ENCODE measurements at places on chromosomes 1 and 21. TPM values are rescaled to one million over a fixed set of nuclear protein-coding genes. Genes with fewer than 3 reads are reported as not detected.

Gene FCRL5
- not detected for total RNA-seq

Gene LCE2A
- total RNA-seq = not detected

DNA sequence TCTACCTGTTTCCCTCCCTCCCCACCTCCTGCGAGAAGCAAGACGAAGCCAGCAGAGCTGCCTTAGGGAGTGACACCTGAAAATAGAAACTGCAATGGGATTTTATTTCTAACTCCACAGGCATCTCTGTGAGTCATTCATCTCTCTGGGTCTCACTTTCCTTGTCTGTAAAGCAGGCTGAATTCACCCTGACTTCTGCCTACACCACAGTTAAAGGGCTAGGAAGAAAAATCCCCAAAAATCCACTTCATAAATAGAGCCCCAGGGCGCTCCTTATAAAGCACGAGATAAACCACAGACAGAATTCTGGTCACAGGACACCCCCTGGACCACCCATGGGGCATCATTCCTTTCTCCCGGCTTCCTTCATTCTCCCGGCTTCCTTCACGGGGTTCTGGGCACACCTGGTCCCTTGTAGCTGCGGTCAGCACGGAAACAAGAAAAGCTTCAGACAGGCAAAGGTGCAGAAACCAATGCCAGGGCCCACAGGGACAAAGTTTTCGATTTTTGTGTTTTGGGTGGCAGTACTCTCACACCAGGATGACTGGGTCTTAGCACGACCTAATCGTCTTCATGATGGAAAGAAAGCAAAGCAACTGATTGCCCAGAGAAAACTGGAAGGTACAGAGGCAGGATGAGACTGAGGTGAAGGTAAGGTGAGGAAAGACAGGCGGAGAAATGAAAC lies 2.8 kb upstream of the H6PD start:
- no peak for DNase-seq

Gene CRB1
- total RNA-seq = 0.36 TPM

GRCh38 chr1:176736015-176736414 lies 273.0 kb downstream of the PAPPA2 start:
- DNase-seq = no peak

DNA sequence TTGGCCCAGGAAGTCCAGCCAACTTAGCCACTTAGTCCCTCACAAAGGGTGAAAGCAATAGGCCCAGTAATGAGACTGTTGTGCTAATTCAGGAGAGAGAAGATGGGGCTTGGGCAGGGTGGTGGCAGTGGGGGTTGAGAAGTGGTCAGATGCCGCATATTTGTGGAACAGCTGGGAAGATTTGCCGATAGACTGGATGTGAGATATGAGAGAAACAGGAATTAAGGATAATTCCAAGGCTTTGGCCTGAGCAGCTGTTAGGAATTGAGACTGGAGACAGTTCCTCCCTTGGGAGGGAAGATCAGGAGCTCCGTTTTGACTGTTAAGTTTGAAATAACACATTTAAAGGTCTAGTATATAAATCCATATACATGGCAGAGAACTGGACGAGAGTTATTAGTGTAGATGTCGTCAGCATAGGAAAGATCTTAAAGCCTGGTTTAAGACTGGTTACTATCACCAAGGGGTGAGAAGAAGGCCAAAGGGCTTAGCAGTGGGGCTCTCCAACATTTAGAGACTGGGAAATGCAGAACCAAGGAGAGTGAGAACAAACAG lies 323.7 kb upstream of the FAM78B start:
- DNase-seq = no peak

DNA sequence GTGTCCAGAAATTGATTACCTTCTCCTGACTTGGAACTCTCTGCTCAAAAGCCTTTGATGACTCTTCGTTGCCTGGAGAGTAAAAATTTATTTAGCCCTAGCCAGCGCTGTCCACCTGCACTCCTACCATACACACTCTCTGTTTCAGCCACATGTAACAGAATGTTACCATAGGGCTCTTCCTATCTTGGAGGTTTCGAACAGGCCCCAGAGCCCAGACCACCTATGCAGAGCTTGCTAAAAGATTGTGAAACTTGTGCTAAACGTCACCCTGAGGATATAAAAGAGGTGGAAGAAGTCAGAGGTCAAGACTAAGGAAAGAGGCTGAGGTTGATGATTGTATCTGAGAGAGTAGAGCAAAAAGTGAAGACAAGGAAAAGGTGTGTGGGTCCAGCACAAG lies 237.0 kb upstream of the HOOK1 start:
- DNase-seq = no peak

GRCh38 chr1:210594605-210595004 lies 265.9 kb downstream of the HHAT start:
- DNase-seq = no peak

DNA sequence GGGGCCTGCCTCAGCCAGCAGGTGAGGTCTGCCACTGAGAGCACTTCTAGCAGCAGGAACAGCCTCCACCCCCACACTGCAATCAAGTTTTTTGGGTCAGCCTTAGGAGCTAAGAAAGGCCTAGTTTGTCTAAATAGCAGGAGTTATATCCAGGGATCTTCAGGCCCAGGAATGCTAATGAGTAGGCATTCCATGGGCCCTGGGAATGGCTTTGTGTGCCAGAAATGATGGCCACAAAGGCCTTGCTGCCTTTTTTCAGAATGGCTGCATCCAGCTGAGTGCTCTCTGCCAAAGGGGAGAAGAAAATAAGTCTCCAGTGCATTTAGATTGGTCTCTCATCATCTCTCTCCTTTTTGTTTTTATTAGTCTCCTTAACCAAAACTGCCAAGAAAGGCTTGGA lies 2.8 kb downstream of the MRTO4 start:
- DNase-seq = no peak

- DNase-seq = no peak
Observed at GRCh38 chr1:99657213-99658030, 11.5 kb downstream of the PALMD start.

GRCh38 chr1:59076612-59077011 lies 220.3 kb upstream of the FGGY start:
- DNase-seq = no peak

GRCh38 chr1:21955501-21956281 lies 18.6 kb upstream of the HSPG2 start:
- no peak for DNase-seq

DNA sequence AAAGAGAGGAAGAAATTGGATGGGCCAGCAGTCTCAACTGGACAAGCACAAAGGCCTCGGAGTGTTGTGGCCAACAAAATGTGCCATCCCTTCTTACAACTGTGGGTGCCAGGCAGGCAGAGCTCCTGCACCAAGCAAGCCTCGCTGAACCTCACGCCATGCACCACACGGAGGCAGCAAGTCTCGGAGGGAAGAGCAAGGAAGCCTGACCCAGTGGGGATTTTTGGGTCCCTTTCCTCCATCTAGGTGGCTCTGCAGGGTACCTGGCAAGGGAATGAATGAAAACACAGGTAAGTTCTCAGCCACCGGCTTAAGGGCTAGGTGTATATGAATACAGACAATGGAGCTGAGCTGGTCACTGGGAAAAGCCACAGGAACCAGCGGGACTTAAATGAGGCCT lies 40.8 kb downstream of the HSD3B1 start:
- DNase-seq = no peak

DNA sequence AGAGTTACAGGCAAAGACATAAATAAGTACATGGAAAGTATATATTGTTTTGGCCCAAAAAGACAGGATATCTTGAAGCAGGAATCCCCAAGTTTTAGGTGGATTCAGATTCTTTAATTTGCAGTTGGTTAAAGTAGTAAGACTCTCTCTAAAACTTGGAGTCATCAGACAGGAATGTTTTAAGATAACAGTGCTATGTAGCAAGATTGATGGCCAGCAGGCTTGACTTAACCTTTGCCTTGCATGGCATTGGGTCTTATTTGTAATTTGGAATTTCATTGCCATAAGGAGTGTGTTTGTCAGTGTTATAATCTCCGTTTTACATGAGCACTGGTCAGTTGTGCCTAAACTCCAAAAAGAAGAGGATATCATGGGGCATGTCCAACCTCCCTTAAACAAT lies 727.6 kb upstream of the CHRM3 start:
- DNase-seq = peak; percentile 15

Gene KIAA1614
- 13.8 TPM for total RNA-seq

GRCh38 chr1:219076326-219076937 lies 97.2 kb upstream of the LYPLAL1 start:
- DNase-seq = no peak

Gene KRTAP21-1
- total RNA-seq = not detected

Gene CYP4A22
- total RNA-seq = not detected

- no peak for DNase-seq
Observed at GRCh38 chr1:37628026-37628556, 6.6 kb downstream of the RSPO1 start.

Gene TDRD5
- not detected for total RNA-seq

- DNase-seq = no peak
Observed at GRCh38 chr21:25967181-25967900, 203.2 kb downstream of the APP start.

- DNase-seq = peak; percentile 35
Observed at GRCh38 chr1:230459465-230459864, 33.3 kb upstream of the PGBD5 start.

Gene ELAPOR1
- total RNA-seq = not detected

GRCh38 chr1:67429528-67430357 lies 459 bp downstream of the SERBP1 start:
- DNase-seq = peak; percentile 13

DNA sequence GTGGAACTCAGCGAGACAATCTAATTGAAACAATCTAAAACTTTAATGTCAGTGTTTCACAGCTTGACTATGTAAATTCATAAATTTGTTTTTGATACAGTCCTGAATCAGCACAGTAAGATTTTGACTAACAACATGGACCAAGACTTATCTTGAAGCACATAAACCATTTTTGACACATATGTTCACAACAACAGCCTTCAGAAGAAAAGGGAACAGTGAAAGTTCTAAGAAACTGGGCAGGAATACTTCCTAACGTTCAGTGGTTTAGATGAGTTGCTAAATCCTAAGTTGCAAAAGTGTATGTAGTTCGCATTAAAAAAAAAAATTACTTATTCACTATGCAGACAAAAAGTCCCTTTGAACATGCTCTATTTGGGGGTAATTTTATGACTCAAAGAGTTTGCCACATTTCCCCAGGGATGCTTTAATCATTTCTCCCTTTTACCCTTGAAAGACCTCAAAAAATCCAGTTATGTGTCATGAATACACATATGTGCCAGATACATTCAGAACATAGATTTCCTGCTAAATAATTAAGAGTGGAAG lies 120.2 kb downstream of the MRPL39 start:
- DNase-seq = no peak

DNA sequence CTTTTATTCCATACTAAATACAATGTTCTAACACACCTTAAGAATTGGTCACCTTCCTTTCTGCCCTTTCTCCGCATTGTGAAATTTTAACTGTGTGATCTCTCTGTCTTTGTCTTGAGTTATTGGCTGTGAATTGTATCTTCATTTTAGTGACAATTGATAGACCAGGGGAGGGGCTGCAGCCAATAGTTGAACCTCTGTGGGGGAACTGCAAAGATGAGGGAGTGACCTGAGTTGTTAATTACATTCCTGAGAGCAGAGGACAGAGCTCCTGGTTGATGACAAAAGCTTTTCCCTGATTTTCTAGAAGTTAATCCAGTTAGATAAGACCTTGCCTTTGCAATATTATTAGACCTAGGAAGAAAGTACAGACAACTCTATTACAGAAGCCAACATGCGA lies 1535.7 kb downstream of the BRINP3 start:
- DNase-seq = no peak

DNA sequence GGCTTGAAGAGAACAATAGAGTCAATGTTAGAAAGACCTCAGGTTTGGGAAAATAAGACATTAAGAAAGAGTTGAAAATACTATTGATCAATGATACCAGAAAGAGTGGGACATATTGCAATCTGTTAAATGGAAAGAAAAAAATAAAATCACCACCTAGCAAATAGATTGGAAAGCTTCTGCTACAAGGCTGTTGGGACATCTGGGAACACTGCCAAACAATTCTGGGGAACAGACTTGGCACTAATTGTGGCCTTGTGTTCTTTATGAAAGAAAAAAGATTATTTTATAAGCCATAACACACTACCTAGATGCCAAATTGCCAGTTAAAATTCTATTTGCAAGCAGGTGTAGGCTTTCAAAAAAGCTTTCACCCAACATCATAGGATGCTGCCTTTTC lies 137.8 kb downstream of the TSEN15 start:
- no peak for DNase-seq

- no peak for DNase-seq
Observed at GRCh38 chr1:157682710-157683437, 17.7 kb downstream of the FCRL3 start.

Gene NBPF20
- total RNA-seq = 0.52 TPM

GRCh38 chr1:156884560-156885184 lies 8.8 kb upstream of the PEAR1 start:
- no peak for DNase-seq

Gene HYI
- total RNA-seq = 12.1 TPM

- DNase-seq = peak; percentile 47
Observed at GRCh38 chr1:153404768-153405167, 11.6 kb upstream of the S100A7A start.

- no peak for DNase-seq
Observed at GRCh38 chr1:201618905-201619304, 80.0 kb downstream of the NAV1 start.

GRCh38 chr1:223225481-223225880 lies 82.4 kb upstream of the TLR5 start:
- no peak for DNase-seq

Gene CLCA1
- total RNA-seq = not detected

DNA sequence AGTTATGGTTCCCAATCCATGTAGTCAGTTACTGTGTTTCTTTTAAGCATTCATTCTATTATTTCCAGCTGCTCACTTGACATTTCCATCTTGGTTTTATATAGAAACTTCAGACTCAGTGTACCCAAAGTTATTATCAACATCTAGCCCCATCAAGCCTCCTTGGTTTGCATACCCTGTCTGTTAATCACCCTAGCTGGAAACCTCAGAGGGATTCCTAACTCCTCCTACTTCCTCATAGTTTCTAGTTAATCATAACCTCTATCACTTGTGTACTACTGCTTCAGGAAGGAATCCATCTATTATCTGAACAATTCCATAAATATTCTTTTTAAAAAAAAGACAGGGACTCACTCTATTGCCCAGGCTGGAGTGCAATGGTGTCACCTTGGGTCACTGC lies 293.3 kb downstream of the SDCCAG8 start:
- DNase-seq = no peak

DNA sequence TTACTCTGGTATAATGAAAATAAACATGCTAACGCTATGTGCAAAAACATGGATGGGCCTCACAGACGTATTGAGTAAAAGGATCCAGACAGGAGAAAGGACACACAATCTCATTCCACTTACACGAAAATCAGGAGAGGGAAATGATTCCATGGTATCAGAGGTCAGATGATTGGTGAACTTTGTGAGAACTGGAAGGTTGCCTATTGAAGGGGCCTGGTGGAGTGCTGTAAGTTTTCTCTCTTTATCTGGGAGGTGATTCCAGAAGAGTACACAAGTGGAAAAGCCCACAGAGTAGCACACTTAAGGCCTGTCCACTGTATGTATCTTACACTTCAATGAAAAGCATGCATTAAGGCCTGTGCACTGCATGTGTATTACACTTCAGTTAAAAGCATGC lies 9.6 kb downstream of the GSTM2 start:
- no peak for DNase-seq

Measured in MG63 (cell line).